ENCODE measurements at places on chromosomes 12 and 14.
A peak's percentile ranks its signal among the peaks of the same experiment; 100 is the strongest.

GRCh38 chr14:48398675-48399282 is 723.4 kb upstream of the MDGA2 start:
- DNase-seq = peak; percentile 30

DNA sequence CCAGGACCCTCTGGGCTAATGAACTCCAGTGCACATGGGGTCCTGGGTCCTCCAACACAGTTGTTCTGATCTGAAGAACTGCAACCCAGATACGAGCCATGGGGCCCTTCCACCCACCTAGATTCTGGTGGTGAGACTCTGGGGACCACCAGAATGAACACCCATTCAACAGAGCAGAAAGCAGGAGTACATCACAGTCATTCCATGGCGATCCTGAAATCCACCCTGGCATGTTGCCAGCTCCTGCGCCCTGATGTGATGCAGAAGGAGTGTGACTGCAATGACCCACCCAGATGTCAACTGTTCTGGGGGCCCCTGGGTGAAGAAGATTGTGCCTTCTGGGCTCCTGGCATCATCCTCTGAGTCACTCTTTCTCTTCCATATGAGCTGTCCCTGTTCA is 211.6 kb downstream of the KIF26A start:
- no peak for DNase-seq

- DNase-seq = no peak
Measured at GRCh38 chr12:69170293-69170692, 69.1 kb upstream of the CPSF6 start.

DNA sequence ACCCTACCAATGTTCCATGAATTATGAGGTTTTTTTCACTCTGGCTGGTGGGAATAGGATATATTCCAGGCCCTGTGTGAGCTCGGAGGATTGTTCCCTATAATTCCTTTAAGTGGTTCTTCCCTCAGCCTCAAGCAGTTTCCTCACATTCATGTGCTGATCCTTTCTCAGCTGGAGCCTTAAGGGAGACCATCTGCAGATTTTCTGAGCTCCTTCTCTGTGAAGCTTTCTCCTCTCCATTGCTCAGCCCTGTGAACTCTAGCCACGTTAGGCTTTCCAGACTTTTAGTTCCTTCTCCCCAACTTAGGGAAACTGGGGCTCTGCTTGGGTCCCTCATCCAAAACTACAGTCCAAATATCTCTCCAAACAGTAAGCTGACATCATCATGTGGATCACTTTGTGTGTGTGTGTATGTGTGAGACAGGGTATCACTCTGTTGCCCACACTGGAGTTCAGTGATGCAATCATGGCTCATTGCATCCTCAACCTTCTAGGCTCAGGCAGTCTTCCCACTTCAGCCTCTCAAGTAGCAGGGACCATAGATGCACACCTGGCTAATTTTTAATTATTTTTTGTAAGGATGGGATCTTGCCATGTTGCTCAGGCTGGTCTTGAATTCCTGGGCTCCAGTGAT is 219.5 kb upstream of the OTX2 start:
- no peak for DNase-seq

- DNase-seq = no peak
Measured at GRCh38 chr14:93089521-93090269, 26.0 kb downstream of the ITPK1 start.

DNA sequence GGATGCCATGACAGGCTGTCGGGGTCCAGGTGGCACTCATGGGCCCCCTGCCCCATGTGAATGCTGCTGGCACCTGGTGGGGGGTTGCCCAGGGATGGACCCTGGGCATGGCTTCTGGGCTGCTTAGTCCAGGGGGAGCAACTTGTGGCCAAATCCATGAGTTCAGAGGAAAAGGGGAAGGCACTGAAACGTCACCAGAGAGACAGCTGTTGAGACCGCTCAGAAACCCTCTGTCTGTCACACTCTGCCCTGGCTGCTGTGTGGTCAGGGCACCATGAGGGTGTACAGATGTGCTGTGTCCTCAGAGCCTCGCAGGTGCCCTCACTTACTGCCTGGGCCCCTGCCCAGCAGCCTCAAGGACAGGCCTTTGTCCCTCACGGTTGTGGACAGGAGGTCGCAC is 9.4 kb downstream of the CLBA1 start:
- no peak for DNase-seq

DNA sequence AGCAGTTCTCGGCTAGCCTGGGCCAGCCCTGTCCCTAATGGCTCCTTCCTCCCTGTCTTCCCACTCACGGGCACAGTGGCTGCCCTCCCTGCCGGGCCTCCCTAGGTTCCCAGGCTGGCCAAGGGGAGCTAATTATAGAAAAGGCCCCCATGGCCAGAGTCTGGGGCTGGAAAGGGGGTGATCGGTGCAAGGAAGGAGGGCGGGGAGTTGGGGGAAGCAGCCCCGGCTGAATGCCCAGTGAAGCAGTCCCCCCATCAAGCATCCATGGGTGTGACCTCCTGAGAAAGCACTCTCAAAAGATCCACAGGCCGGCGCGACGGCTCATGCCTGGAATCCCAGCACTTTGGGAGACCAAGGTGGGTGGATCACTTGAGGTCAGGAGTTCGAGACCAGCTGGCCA is 54.9 kb downstream of the TESC start:
- no peak for DNase-seq

DNA sequence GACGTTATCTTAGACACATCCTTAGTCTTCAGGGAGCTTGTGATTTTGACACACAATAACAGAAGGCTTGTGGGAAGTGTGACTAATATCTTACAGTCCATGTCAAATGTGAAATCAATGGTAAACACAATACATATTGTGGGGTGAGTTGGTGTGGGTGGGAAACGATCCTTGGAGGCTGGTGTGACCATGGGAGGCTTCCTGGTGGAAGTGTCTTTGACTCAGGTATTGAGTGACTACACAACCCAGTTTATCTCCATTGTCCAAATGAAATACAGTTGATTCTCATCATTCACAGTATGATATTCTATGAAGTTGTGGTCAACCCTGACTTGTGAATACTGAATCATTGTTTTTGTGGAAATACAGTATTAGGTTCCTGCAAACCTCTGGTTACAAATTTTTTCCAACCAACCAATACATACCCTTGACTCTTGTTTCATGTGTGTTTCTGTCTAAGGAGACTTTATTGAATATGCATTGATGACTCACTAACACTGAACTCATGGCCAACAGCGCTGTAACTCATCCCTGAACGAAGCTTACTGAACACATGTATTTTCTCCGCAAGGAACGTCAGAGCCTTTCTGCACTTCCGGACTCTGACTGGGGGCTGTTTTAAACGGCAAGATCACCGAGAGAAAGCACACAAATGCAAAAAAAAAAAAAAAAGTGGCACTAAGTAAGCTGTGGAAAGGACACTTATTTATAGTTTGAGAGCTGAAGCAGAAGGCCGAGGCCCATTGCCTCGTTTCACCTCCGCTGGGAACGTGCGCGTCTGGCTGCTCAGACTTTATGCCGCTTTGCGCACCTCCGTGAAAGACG is 59.0 kb downstream of the CLMN start:
- DNase-seq = peak; percentile 83

GRCh38 chr14:59154373-59154772 is 34.1 kb upstream of the DAAM1 start:
- DNase-seq = no peak
